Activated CD4-positive, alpha-beta T cell treated with anti-CD3 and anti-CD28 coated beads, Interleukin-2, amount 50 U/mL, for 16 hours (primary cell): ENCODE measurements at places on chromosomes 2 and 18.

DNA sequence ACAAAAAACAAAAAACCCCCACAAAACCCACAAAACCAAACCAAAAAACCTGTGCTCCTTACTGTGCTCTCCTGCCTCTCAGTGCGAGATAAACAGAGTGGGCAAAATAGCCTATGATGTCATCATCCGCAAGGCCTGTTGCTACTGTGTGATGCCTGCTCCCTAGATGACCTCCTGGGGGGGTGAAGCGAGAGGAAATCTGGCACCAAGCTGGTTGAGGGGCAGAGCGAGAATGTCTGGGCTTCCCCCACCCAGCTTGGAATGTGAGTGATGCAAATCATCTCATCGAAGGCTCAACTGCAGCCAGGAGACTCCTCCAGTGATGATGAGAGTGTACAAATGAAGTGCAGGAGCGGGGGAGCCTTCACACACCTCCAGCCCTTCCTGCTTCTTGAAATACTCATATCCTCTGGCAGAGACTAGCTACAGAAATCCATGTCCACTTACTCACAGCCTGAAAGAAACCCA, 57.7 kb upstream of the MAP4K3 start:
- DNase-seq, result no peak

DNA sequence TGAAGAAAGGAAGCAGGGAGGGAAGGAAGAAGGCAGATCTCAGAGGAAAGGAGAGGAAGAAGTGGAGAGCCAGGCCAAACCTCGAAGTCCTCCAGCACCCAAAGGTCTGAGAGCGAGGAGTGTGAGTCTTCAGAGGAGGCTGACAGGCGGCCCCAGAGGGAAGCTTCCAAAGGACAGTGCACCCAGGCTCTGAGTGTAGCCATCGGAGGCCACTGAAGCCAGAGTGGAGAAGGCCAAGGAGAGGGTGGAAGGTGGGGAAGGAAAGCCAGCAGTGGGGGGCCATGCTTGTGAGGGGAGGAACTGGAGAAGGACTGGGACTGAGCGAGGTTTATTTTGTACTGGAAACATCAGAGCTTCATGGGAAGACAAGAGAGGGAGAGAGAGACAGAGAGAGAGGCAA, 6.0 kb downstream of the ATP6V1B1 start:
- DNase-seq, result no peak

- DNase-seq, result no peak
These were observed 12.4 kb downstream of the CIB4 start for GRCh38 chr2:26628561-26629345.

- DNase-seq, result no peak
These were observed 176.7 kb downstream of the ST6GAL2 start for GRCh38 chr2:106709229-106709628.

DNA sequence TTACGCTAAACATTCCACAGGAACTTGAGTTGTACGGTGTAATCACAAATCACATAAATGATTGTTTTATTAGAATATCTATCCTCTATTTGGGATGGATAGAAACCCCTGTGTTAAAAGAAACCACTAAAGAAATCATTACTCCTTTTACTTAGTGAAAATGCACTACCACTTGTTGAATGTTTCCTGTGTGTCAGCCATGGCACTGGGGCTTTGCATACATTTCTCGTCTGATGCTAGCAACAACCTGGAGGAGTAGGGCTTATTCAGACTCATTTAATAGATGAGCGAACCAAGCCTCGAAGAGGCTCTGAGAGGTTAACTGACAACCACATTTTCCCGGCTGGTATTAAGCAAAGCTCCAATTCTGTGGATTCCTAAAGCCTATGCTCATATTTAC, 60.5 kb upstream of the PELI1 start:
- DNase-seq, result no peak
